ENCODE measurements at places on chromosomes 1 and 21. TPM values are rescaled to one million over a fixed set of nuclear protein-coding genes. Genes with fewer than 3 reads are reported as not detected.

The NBPF6 gene
- total RNA-seq: not detected

The FCMR gene
- not detected for total RNA-seq

The MGST3 gene
- total RNA-seq: 128 TPM

The PROK1 gene
- not detected for total RNA-seq

The ZSWIM5 gene
- total RNA-seq: 23.6 TPM

The ABCG1 gene
- total RNA-seq: 31.9 TPM

The RHD gene
- not detected for total RNA-seq

The SHE gene
- 0.07 TPM for total RNA-seq

The RASSF5 gene
- total RNA-seq: 2.7 TPM

The SRSF4 gene
- 69.0 TPM for total RNA-seq

The FMO3 gene
- total RNA-seq: not detected

The OR6K3 gene
- not detected for total RNA-seq

DNA sequence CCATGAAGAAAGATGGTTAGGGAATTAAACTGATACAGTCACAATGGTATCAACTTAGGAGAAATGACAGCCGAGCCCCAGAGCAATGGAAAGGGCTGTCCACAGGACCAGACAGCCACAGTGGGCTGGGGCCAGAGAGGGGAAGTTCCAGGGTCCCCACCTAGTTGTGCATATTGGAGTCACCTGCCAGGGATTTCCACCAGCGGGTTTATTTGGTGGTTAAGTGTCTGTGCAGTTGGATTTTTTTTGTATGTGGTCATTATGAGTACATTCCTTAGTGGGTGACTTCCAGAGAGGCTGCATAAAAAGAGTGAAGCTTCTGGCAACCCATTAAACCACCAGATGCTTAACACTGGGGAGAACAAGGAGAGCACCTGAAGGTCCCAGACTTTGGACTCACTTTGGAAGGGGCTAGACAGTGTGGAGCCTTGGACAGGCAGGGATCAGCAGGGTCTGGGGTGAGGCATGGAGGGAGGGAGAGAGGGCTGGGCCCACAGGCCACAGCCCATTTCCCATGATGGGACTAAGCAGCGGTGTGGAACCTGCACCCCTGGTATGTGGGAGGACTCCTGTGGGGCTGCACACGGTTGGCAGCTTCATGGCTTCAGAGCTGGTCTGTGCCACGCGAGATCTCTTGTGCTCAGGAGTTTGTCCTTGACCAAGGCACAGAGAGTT, 7.8 kb upstream of the PTTG1IP start:
- peak; percentile 2 for DNase-seq

- DNase-seq: no peak
Measured at GRCh38 chr1:17066361-17067068, 12.7 kb upstream of the SDHB start.

DNA sequence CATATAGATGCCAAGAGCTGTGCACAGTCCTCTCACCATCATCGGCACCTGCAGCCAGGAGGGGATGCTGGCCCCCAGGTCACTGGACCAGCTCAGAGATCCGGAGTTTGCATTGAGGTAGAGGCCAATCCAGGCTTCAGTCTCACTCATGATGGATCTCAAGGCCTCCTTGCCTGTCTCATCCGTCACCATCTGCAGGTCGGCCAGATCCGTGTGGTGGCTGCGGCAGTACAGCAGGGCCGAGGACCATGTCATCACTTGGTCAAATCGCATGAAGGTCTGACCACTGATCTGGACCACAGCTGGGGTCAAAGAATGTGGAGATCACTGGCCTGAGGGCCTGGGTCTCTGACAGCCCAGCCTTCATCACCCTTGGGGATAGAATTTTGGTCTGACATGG, 6.6 kb downstream of the CLEC20A start:
- no peak for DNase-seq

DNA sequence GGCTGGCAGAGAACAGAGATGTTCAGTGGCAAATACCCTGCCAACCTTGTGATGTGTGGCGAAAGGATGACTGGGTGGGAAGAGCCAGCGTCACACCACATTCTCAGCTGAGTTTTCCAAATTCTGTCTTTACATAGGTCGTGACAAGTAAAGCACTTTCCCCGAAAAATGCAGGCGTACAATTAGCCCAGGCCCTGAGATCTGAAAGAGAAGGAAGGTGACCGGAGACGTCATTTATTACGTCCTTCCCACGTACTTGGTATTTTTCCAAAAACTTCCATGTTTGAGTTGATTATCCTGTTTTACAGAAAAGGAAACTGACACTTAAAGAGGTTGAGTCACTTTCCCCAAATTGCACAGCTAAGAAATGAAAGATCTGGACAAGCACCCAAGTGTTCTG, 413.3 kb downstream of the PRDM2 start:
- DNase-seq: no peak

GRCh38 chr21:46437511-46437910, 21.2 kb upstream of the DIP2A start:
- DNase-seq: no peak

GRCh38 chr1:219959540-219960203, 31.3 kb upstream of the SLC30A10 start:
- DNase-seq: no peak

DNA sequence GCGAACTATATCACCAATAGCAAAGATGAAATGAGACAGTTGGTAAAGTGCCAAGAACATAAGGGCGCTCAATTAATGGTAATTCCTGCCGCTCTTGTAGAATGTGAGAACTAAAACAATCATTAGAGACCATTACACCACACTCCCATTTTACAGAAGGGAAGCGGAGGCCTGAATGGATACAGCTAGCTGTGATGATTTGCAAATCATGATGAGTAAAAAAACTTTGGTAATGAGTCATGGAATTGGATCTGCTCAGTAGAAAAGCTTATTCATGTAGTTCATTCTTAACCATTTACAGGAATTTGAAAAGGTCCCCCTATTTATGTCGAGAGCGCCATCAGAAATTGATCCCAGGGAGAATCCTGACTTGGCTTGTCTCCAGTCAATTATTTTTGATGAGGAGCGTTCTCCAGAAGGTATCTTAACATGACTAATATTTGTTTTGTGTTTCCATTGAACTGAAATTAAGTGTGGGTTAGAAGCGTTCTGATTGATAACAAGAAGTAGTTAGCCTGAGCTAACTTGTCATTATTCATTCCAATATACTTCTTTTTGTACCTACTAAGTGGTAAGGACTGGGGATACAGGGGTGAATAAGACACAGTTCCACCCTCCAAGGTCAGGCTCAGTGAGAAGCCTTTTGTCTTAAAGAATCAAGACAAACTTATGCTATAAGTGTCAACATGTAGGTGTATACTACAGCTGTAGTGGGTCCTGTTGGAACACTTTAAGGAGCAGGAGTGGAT, 812 bp downstream of the TTC4 start:
- no peak for DNase-seq

- DNase-seq: no peak
Measured at GRCh38 chr1:182629499-182630096, 25.4 kb upstream of the RGS16 start.

GRCh38 chr1:235968831-235969230, 96.1 kb downstream of the NID1 start:
- DNase-seq: no peak

DNA sequence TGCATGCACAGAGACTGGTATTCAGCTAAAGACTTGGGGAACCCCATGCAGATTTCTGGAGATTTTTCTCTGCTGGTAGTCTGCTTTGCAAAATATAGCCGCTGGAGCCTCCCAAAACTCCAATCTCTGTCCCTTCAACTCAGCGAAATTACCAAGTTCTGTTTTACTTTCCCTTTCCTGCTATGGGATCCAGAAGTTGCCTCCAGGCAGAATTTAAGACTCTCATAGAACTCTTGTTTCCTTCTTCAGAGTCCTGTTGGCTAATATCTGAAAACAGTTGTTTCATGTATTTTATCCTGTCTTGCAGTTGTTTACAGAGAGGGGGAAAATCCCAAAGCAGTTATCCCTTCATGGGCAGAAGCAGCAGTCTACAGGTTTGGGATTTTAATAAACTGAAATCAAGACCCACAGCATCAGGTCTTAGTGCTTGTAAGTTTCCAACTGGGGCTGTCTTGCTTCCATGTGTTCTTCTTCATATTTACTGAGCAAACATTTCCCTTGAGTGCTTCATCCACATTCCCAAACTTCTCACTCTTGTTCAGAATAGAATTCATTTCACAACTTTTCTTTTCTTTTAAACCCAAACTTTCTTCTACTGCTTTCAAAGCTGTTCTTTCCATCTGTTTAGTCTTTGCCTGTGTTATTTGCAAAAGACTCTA, 221.3 kb upstream of the DMRTA2 start:
- no peak for DNase-seq

DNA sequence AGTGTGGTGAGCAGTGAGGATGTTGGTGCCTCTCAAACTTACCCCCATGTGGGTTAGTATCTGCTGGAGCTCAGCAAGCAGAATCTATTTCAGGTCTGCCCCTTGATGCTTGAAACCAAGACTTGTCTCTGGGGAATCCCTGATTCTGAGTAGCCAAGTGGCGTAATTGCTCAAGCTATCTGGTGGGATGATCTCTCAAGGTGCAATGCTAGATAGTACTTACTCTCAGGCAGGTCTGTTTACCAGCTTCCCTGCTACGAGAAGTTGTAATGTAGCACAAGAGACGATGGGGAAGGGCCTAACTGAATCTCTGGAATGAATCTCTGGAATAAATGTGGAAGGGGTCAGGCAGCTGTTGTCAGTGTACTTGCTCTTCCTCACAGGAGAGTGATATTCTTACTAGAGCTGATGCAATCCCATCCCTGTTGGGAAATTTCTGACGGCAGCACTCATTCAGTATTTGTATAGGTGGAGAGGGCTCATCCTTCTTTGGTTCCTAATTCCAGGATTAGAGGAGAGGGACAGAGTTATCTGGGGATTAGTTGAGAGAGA, 65.4 kb downstream of the MACF1 start:
- no peak for DNase-seq

- no peak for DNase-seq
Measured at GRCh38 chr1:228798548-228798947, 63.3 kb downstream of the RHOU start.

GRCh38 chr1:34726861-34727260, 28.0 kb upstream of the GJB5 start:
- DNase-seq: no peak

GRCh38 chr1:151984313-151984956, 9.2 kb downstream of the S100A10 start:
- DNase-seq: no peak

DNA sequence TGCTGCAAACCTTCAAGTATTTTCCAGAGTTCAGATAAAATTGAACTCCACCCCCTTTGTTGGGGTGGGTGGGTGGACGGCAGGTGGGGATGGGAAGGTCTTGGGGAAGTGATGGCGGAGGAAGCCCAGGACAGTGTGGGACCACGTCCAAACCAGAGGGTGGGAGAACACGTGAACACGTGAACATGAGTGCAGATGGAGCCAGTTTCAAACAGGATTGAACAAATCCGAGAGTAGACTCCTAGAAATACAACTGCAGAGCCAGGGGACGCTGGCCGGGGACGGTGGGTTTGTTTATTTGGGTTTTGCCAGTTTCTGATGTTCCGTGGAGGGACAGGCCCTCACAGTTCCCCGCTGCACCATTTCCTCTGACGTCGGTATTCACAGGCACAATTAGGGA, 2.9 kb downstream of the KRTAP10-2 start:
- no peak for DNase-seq

DNA sequence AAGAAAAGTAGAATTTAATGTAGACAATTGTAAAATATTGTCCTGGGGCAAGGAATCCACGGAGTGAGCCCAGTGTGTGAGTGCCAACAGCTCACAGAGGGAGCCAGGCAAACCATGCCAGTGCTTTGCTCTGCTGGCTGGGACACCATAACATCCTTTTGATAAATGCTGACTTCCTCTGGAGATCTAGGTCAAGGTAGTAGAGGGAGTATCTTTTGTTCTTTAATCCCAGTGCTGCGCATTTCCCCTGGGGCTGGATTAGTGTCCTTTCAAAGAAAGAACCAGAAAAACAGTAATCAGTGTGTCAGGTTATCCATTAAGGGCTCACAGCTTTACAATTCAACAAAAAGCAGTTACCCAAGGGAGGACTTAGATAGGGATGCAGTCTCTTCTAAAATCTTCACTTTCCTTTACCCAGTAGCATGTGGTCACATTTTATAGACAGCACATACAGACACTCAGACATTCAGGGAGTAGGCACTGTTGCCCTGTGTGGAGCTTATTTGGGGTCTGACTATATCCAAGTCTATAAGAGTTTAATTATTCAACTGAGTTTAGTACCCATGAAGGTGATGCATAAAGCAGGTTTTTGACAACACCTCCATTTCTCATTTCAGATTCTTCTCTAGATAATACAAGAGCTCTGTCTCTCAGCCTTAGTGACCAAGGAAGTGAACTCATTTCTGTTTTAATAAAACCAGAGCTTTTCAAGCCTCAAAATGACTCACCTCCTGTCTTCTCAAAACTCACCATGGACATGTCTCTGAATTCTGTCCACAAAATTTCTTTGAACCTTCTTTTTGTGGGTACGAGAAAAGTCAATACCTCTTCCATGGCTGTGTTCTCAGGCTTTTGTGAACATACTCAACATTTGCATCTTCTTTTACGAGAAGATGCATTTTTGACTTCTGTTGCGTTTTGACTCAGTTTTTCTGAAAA, 215.3 kb downstream of the BRINP2 start:
- peak; percentile 16 for DNase-seq

- DNase-seq: no peak
Measured at GRCh38 chr1:9551984-9552383, 12.7 kb downstream of the SLC25A33 start.

DNA sequence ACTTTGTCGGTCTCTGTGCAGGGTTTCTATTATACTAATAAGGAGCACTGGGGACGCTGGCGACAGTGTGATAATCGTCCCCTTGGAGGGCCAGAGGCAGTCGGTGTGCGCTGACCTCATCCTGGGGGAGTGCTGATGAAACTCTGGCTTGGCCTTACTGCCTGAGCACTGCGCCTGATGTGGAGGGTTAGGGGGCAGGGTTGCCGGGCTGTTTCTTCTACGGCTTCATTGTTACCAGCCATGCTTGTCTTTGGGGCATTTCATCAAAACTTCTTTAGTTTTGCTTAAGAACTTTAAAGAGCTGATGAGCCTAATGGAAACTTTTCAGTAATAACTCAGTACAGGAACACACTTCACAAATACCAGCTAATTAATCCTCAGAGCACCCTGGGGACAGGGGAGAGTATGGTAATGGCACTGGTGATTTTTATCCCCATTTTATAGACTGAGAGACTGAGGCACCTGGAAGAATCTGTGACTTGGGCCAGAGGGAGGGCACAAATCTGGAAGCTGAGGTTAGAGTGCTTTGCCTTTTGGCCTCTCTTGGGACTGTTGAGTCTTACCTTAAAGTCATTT, 81.8 kb downstream of the PEX14 start:
- DNase-seq: peak; percentile 62

DNA sequence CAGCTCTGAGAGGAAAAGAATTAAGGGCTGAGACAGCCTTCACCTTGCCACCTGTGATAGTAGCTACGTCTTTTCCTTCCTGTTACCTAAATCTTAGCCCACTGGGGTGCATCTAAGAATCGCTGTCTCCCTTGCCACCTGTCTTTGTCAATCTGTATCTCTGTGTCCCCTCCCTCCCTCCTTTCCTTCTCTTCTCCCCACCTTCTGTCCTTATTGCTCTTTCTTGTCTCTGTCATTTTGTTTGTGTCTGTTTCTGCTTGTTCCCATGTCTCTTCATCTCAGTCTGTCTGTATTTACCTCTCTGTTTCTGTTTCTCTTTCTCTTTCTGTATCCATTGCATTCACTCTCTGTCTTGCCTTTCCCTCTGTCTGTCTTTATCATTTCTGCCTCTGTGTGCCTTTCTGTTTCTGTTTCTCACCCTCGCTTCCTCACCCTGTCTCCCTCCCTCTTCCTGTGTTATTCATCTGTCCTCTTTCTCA, 30.2 kb downstream of the SLC22A15 start:
- DNase-seq: no peak

GRCh38 chr1:53951697-53952096, 5.5 kb downstream of the LRRC42 start:
- DNase-seq: no peak

Data from glutamatergic neuron (in vitro differentiated cells).